ENCODE measurements at places on chromosomes 12 and 14.

GRCh38 chr14:55562135-55562534, 17.9 kb upstream of the KTN1 start:
- no peak for DNase-seq

DNA sequence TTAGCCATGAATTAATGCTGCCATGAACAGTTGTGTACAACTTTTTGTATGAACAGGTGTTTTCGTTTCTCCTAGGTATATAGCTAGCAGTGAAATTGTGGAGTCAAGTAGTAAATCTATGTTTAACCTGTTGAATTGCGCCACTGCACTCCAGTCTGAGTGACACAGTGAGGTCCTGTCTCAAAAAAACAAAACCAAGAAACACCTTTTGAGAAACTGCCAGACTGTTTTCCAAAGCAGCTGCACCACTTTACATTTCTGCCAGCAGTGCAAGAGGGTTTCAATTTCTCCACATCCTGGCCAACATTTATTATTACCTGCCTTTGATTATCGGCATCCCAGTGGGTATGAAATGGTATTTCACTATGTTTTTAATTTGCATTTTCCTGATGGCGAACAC, 3.3 kb upstream of the PLEKHG3 start:
- DNase-seq, result no peak

GRCh38 chr14:71523630-71524319, 408.5 kb upstream of the RGS6 start:
- no peak for DNase-seq

DNA sequence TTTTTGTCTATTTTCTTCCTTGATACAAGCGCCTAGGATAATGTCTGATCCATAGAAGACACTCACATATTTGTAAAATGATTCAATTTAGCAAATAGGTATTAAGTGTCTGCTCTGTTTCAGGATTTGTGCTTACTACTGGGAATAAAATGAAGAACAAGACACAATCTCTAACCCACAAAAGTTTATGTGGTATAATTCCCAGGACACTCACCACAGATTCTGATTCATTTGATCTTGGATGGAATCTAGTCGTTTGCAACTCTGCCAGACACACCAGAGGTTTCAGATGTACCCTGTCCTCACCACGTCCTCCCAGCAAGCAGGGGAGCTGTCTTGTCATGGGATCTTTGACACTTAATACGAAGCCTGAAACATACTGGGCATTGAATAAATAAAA, 208.3 kb downstream of the LRIG3 start:
- DNase-seq, result peak; percentile 44

Data from GM04504 (cell line).